CD4-positive, alpha-beta T cell treated with Interleukin-10 for 1 hour (primary cell): ENCODE measurements at places on chromosomes 11 and 22.

- DNase-seq: peak; percentile 73
These were observed 21.0 kb downstream of the C22orf31 start for GRCh38 chr22:29040385-29041275.

DNA sequence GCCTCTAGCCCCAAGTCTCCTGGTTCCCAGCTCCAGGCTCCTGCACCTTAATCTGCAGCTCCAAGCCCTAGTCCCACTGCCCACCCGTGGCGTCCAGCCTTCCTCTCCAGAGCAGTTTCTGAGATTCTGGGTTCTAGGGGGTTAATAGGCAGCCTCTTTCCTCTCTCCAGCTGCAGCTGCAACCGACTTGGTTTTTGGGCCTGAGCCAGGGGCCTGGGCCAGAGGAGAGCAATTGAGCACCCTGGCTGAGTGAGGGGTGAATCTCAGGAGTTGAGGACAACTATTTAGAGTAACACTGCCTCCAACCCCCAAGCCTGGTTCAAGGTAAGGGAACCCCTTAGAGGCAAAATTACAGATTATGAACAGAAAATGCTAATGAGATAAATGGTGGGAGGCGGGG lies 9.0 kb upstream of the CHRM1 start:
- no peak for DNase-seq

DNA sequence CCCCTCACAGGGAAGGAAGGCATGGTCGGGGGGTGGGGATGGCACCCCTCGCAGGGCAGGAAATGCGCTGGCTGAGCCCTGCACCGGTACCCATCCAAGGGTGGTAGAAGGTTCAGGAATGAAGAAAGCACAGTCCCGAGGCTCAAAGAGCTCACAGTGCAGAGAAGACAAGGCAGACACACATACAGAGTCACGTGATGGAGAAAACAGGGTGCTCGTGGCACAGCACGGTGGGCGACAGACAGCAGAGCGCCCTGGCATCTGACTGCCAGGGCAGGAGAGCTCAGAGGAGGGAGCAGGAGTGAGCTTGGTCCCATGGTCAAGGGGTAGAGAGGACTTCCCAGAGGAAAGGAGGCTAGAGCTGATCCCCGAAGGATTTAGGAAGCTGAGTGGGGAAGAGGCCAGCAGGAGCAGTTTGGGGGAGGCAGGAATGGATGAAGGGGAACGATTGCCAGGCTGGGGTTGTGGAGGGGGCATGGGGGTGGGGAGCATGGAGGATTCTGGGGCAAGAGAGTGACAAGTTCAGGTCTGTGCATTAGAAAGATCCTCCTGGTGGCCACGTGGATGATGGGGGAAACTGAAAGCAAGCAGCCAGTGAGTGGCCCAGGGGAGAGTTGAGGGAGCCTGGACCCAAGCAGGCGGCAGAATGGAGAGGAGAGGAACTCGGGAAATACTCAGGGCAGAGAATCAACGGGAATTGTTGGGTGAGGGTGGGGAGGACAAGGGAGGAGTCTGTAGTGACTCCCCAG lies 43.9 kb downstream of the PDE2A start:
- DNase-seq: no peak

- no peak for DNase-seq
These were observed 391.5 kb downstream of the TBC1D22A start for GRCh38 chr22:47153854-47154525.

DNA sequence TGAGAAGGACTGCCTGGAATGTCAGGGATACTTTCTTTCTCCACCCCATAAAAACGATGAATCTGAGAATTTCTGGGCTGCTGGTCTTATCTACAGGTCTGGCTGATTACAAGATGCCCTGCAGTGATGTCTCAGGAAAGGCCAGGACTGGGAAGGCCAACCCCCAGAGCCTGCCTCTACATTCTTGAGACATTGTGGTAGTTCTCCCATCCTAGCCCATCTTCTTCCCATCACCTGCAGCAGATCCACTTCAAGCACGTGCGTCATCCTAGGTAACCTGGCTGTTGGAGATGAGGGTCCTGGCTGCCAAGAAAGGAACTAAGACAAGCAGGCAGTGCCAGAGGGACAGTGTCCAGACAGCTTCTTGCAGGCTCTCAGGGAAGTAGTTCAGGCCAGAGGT lies 44.1 kb upstream of the E2F8 start:
- no peak for DNase-seq

DNA sequence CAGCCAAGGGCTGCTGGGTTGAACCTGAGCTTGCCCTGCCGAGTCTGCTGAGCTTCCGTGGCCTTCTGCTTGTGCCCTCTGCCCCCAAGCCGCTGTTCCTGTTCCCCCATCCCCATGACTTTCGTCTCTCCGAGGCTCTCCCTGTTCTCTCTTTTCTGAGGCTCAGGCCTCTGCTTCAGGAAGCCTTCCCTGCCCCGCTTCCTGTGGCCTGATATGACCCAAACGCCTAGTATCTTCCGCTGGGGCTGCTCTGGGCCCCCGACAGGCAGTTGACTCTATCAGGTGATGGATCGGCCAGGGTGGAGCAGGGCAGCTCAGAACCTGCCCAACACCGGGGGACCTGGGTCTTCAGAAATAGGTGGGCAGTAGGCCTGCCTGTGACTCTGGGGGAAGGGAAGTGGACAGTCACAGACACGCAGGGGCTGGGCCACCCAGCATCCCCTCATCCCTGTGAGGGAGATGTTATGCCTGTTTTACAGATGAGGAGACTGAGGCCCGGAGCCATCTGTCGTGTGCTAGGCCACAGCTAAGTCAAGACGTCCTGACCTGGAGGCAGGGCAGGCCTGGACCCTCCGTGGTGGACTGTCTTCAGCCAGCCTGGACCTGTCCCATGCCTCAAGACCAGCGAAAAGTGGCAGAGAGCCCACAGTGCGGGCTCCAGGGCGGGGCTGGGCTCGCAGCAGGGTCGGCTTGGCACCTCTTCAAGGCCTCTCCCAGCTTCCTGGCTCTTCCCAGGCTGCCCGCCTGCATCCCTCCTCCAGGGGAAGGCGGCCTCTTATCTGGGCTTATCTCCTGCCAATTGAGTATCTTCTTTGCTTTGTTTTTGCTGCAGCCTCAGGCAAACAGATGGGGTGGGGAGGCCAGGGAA lies 16.2 kb downstream of the BAD start:
- DNase-seq: no peak

DNA sequence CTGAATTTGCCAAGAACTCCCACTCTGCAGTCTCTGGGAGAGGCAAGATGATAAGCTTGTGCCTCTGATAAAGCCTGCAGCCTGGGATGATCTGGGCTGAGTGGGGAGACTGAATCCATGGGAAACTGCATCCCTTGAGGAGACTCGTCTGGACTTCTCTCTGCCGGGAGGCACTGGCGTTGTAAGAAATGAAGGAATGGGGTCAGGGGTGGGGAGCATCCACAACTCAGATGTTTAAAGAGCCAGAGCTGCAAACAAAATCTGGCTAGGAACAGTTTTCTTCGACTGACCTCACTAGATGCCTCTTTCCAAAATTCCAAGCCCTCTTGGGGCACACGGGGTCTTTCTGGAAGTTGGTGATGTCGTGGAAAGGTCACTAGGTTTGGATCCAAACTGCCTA lies 64.4 kb downstream of the SPON1 start:
- DNase-seq: no peak

DNA sequence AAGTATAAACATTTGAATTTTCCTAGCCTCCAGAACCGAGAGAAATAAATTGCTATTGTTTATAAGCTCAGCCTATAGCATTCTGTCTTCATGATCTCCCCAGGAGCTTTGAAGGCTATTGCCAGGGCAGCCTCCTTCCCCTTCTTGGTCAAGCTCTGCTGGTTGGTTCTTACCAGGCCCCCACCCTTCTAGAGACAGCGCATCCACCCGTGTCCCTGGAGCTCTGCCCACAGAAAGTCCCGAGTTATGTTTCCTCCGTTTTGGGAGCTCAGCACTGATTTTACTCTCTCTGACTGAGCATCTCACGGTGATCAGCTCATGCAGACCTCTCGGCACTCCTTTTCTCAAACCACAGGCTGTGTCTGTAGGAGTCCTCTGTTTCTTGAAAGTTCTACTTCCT lies 123.8 kb upstream of the SORL1-AS1 start:
- DNase-seq: no peak

- DNase-seq: no peak
These were observed 12.8 kb downstream of the SRRD start for GRCh38 chr22:26496456-26496855.

- peak; percentile 55 for DNase-seq
These were observed 8.3 kb downstream of the SMTN start for GRCh38 chr22:31089160-31090100.

GRCh38 chr11:74611369-74611861 lies 19.0 kb downstream of the POLD3 start:
- peak; percentile 6 for DNase-seq

- no peak for DNase-seq
These were observed 18.2 kb downstream of the APOL4 start for GRCh38 chr22:36183446-36183845.

- no peak for DNase-seq
These were observed 123.3 kb downstream of the PAX6 start for GRCh38 chr11:31687861-31688260.

GRCh38 chr11:122327528-122327927 lies 211.5 kb upstream of the BLID start:
- DNase-seq: no peak

DNA sequence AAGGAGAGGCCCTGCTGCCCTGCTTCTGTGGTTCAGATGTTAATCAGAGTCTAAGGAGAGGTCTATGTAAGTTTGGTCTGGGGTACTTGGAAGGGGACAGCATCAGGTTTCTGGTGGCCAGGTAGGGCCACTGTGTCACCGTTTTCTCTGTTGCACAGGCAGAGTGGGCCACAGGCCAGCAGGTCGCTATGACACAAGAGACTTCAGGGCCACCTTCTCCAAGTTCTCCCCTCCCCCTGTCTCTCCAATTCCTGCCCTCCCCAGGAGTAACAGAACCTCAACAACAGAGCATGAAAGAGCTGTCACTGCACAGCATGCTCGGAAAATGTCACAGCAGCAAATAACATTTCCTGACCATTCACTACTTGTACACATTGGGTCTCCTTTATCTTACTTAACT lies 58.6 kb downstream of the MPPED2 start:
- no peak for DNase-seq

GRCh38 chr11:122440811-122441665 lies 214.5 kb upstream of the UBASH3B start:
- no peak for DNase-seq

DNA sequence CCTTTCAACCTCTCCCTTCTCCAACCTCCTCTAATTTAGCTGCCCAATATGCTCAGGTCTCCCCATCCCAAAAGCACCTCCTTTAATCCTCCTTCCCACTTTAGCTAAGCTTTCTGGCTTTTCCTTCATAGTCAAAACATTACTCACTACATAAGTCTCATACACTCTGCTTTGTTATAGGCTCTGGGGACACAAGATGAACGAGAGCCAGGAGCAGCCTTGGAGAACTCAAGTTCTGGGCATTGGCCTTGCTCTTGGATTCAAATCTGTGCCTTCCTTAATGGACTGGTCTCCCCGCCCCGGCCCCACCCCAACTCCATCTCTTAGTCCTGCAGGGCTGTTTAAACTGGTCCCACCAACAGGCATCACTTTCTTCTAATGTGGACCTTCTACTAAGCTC lies 11.4 kb upstream of the HPX start:
- DNase-seq: no peak

- DNase-seq: no peak
These were observed 358.0 kb upstream of the FAT3 start for GRCh38 chr11:91866642-91867041.

- DNase-seq: peak; percentile 23
These were observed 801 bp downstream of the SESN3 start for GRCh38 chr11:95229993-95230809.

DNA sequence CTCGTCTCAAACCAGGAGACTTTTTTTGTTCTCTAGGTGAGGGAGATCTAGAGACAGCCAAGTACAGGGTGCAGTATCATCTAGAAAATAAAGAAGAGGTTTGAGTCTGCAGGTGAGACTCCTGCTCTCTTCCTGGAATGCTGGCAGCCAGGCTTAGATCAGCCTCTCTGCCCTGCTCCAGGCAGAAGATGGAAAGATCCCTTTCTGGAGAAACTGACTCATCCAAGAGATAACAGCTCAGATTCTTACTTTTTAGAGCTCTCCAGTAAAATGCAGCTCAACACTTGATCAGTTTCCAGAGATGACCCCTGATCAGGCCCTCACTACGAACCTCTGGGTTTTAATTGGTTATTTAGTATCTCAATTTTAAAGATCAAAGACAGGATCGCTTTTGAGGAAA lies 44.6 kb upstream of the EHF start:
- no peak for DNase-seq

DNA sequence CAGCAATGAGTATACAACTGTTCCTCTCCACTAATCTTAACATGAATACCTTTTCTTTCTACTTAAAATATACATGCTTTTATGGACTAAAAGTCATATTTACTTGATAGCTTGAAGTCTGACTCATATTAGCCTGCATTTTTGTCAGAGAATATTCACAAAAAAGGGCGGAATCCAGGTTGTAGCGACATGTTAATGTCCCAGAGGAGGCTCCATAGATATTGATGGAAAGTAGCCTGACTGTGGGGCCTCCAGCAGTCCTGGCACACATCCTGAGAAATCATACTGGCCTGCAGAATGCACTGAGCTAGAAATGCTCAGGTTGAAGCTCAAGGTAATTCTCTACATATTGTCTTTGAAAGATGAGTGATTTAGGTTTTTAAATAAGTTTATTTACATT lies 1051.1 kb downstream of the NTM start:
- DNase-seq: no peak

DNA sequence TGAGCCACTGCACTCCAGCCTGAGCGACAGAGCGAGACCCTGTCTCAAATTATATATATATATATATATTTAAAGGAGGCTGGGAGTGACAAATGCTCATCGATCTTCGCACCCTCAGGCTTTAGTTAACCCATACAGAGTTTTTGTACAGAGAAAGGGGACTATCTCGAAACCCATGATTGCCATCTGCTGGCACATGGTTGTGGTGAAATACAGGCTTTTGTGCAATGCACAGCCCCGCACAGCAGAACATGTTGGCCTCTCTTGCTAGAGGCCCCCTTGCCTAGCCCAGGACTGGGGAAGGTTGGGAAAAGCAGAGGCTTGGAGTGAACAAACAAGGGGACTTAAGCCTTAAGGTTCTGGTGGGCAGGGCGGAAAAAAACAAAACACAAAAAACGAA lies 3.6 kb downstream of the MYBPC3 start:
- no peak for DNase-seq
